OCI-M1 (cell line): ENCODE measurements at places on chromosomes 2 and 18.

GRCh38 chr2:186379052-186379451 lies 107.0 kb upstream of the ZC3H15 start:
- DNase-seq, result peak; percentile 97

GRCh38 chr2:38497670-38498037 lies 105.1 kb downstream of the HNRNPLL start:
- DNase-seq, result no peak

DNA sequence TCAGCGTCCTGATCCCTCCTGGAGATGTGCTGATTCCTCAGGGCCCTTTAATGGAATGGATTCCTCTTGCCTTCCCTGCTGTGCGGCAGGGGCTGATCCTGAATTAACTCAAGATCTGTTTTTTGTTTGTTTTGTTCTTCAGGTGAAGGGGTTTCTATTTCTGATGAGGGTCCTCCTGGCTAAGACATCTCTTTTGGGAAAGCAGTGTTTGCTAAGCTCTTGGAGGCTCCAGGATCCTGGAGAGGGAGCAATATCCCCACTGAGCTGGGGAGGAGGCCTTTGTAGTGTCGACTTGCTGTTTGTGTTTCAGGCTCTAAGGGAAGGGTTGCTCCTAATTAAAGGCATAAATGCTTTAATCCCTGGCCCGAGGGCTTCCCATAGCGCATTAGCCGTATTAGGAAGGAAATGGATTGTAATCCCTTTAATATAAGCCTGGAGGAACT lies 65.3 kb upstream of the FOXI3 start:
- no peak for DNase-seq

GRCh38 chr2:164952057-164952702 lies 3.1 kb downstream of the SLC38A11 start:
- DNase-seq, result no peak

- DNase-seq, result no peak
These were observed 8.6 kb upstream of the CCDC88A start for GRCh38 chr2:55428258-55428657.

DNA sequence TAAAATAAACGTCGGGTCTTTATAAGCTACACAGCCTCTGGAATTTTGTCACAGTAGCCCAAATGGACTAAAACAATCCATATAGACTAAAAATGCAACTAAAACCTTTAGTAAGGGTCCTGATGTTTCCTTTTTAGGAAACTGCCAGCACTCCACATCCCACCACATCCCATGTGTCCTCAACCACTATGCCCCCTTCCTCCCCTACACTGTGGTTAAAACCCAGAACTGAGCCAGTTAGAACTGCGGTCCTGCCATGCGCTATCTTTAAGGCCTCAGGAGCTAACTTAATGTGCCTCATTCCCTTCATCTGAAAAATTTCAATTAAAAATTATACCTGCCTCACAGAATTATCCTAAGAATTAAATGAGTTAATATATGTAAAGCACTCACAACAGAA lies 41.1 kb downstream of the ACVR1 start:
- DNase-seq, result no peak

GRCh38 chr2:111034146-111034545 lies 86.6 kb upstream of the BCL2L11 start:
- no peak for DNase-seq

DNA sequence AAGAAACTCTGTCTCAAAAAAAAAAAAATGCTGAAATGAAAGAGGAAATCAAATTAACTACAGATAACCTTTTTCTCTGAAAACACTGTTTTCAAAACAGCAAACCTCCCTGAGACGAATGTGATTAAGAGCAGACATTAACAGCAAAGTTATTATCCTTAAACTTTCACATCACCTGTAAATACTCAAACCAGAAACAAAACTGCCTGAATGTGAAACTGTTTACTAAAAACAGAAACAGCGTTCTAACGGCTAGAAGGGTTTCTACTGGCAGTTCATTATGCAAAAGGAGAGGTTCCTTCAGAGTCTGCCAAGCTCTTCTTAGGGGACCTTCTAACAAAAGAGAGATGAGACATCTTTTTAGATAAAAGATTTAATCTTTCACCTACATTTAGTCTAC lies 45.9 kb downstream of the PNO1 start:
- DNase-seq, result no peak

DNA sequence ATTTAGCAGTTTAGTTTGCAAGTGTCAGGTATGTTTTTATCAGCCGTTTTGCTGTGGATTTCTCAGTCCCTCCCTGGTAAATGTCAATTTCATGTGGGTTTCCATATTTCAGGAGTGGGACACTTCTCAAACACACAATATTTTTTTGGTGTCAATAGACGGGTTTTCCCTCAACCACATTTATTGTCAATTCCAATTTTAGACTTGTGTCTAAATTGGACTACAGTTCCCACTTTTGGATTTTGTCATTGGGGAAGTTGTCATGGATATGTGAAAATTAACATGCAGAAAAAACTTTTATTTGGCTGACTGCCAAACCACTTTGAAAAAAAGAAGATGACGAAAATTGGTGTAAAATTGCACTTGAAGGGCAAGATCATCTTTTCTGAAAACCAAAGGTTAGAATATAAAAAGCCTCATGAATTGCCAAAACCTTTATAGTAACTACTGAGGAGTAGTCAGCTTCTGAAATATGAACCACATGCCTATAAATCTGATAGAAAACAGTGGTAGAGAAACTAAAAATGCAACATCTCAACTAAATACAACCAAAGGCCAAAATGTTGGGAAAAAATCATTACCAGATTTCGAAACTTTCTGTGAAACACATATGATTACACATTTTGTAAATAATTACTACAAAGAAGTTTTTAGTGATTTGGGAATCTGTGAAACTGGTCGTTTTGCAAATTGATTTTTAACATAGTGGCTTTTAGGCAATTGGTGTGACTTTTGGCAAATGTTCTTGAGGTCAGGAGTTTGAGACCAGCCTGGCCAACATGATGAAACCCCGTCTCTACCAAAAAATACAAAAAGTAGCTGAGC lies 106.4 kb downstream of the BCL2L11 start:
- DNase-seq, result peak; percentile 60

GRCh38 chr2:36459725-36460137 lies 104.2 kb downstream of the CRIM1 start:
- peak; percentile 49 for DNase-seq

DNA sequence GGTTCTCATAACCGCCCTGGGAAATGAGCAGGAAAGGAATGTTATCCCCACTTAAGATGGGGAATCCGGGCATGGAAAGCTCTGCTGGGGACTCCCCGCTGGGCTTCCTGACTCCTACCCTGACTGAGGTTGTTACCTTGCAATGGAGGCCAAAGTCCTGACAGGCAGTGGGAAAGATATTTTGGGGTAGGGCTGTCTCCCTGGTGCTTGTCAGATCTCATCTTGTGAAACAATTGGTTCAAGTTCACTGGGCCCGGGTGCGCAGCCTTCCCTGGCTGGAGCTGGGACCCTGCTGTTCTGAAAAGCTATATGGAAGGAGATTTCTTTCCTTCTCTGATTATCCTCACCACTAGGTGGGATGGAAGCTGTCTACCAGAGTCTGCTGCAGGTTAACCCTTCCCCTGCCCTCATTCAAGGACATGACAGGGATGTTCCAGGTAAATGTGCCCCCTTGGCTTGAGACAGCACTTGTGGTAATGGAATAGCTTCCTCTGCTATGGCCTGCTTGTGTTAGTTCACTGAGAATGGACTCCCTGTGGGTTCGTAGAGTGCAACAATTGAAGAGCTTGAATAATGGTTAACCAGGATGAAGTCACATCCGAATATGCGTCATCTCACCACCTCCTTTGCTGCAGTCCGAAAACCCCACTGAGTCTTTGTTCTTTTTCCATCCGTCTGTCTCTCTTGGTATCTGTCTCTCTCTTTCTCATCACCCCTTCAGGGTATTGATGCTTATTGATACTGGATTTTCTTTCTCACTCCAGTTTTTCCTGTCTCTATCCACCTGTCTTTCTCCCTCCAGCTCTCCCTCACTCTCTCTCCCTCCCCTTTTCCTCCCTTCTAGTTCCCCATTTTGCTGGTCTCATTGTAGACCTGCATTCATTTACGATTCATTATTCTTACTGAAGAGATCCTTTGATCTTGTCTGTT lies 67.8 kb upstream of the EPAS1 start:
- DNase-seq, result no peak

GRCh38 chr2:233059797-233060500 lies at the start of gene INPP5D:
Gene INPP5D (plus strand): TSS chr2:233060342. CDS start chr2:233060479, 137 bp downstream.
- peak; percentile 92 for DNase-seq

DNA sequence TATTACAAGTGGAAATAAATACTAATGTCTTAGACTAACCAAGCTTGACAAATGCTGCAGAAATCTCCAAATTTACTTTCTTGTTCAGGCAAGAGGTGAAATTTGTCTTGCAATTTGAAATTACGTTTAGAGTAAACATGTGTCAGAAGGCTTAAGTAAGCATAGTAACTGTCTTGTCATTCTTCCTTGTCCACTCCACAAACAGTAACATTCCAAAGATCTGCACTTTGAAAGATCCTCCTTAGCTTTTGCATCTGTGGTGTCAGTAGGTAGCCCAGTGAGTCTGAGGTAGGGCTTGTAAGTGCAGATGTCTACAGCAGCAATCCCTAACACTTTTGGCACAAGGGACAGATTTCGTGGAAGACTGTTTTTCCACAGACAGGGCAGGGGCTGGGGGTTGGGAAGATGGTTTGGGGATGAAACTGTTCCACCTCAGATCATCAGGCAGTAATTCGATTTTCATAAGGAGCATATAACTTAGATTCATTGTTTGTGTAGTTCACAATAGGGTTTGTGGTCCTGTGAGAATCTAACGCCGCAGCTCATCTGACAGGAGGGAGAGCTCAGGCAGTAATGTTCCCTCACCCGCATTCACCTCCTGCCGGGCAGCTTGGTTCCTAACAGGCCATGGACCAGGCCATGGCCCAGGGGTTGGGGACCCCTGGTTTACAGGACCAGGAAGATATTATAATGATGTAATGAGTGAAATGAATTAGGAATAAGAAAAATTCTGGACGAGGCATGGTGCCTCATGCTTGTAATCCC lies 18.6 kb downstream of the RASGRP3 start:
- no peak for DNase-seq

DNA sequence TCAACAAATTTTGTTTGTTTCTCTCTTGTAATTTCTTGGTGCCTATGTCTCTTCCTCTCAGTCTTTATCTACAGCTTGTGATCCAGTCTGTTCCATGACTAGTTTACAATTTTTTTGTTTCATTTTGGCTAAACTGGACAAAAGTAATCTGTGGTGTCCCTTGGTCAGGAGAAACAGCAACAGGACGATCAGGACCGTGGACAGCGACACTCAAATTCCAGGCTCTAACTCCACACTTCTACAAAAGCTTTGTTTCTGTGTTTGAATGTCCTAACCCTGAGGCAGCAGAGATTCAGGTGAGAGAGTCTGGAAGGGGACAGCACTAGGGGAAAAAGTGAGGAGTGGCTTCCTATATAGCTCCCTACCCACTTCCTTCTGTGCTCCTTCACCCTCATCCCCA lies 593.3 kb upstream of the FANCL start:
- DNase-seq, result peak; percentile 55

DNA sequence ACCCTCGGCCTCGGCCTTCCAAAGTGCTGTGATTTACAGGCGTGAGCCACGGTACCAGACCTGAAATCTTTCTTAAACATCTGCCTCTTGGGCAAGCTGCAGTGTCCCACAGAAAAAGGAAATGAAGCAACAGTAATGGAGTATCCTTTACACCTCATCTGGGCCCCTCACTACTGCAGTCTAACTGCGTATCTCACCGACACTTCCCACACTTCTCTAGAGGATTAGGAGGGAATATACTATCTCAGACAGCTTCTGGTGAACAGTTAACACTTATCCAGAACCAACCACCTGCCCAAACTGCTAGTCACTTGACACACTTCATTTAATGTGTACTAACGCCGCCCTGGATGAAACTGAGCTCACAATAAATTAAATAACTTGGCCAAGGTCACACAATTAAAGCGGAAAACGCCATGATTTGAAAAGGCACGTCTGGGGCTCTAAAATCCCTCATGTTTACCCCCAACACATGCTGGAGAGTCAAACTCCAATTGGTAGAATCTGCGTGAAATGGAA lies 993 bp downstream of the COX7A2L start:
- peak; percentile 87 for DNase-seq
